ENCODE measurements at places on chromosomes 1 and 21. TPM values are rescaled to one million over a fixed set of nuclear protein-coding genes. Genes with fewer than 3 reads are reported as not detected.

Gene FCRLA
- total RNA-seq, result not detected

DNA sequence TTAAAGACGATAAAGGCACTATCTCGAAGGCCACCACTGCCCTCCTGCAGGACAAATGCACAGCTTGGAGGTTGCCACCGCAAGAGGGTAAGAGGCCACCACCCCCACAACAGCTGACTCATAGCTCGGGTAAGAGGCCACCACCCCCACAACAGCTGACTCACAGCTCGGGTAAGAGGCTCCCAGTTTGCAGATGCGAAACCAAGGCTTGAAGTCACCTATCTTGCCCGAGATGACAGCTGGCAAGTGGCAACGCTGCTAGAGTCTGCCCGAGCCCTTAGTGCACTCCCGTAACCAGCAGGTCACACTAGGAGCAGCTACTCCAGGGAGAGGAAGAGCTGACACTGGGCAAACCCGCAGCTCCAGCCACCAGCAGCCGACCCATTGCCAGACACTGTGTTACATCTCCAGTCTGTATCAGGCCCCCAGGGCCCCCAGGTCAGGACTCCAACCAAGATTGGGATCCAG lies 17.1 kb upstream of the SPSB1 start:
- peak; percentile 88 for DNase-seq

GRCh38 chr1:87790756-87791155 lies 462.1 kb downstream of the LMO4 start:
- DNase-seq, result peak; percentile 45

DNA sequence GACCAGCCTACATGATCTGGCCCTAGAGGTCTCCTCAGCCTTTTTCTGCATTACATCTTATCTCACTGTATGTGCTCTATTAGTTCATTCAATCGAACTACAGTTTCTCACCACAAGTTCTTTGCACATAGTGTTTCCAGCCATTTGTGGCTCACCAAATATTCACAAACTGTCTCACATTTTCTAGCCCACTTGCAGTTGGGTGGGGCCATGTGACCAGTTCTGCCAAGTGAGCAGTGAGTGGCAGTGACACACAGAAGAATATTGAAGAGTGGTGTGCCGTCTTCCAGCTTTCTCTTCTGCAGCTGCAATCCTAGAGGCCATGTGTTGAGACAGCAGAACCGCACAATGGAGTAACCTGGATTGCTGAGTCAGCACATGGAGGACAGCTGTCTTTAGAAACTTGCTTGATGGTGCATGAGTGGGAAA lies 103.2 kb upstream of the ZNF644 start:
- no peak for DNase-seq

DNA sequence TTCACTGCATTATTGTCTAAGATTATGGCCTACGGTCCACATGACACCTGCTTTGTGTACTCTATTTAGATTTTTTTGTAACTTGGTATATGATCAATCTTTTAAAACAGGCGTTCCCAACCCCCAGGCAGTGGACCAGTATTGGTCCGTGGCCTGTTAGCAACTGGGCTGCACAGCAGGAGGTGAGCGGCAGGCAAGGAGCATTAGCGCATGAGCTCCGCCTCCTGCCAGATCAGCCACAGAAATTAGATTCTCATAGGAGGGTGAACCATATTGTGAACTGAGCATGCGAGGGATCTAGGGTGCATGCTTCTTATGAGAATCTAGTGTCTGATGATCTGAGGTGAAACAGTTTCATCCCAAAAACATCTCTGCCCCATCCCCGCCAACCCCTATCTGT lies 228.4 kb upstream of the NR5A2 start:
- no peak for DNase-seq

All from renal cortical epithelial cell (primary cell).